ENCODE measurements at places on chromosomes 12 and 14.

- no peak for DNase-seq
Observed at GRCh38 chr12:120257041-120257821, 8.3 kb downstream of the PXN start.

GRCh38 chr14:67652189-67652588 lies 22.2 kb downstream of the VTI1B start:
- no peak for DNase-seq

DNA sequence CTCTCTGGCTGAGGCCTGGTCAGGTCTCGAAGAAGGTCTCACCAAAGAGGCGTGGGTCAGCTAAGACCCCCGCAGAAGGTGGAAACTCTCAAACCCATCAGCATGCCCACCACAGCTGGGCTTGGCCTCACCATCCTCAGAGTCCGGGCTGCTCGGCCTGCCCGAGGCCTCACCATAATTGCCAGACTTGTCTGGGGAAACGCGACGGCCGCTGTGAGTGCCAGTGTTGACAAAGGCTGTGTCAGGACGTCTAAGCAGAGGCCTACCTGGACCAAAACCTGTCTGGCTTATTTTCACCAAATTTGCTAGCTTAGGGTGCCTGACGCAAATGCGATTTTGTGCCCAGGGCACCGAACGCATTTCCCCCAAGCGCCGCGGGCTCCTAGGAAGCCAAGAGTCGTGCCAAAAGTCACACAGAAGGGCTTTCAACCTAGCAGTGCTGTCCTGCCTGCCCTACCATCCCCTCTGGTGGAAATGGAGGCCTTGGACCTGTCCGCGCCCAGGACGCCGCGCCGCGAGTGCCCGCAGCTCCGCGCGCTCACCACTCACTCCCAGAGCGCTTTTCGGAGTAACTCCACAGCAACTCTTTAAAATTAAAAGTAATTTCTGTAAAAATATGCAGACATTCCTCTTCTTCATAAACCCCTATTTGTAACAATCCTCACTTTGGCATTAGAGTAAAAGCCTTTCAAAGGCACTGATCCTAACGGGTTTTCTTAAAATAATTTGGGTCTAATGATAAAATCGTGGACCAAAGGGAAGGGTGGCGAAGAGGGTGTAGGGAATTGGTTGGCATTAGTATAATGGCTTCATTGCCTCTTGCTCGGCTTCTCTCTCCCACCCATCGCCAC lies 1.2 kb upstream of the ALX1 start:
- DNase-seq: no peak

- DNase-seq: no peak
Observed at GRCh38 chr12:17137396-17137795, 531.4 kb upstream of the LMO3 start.

DNA sequence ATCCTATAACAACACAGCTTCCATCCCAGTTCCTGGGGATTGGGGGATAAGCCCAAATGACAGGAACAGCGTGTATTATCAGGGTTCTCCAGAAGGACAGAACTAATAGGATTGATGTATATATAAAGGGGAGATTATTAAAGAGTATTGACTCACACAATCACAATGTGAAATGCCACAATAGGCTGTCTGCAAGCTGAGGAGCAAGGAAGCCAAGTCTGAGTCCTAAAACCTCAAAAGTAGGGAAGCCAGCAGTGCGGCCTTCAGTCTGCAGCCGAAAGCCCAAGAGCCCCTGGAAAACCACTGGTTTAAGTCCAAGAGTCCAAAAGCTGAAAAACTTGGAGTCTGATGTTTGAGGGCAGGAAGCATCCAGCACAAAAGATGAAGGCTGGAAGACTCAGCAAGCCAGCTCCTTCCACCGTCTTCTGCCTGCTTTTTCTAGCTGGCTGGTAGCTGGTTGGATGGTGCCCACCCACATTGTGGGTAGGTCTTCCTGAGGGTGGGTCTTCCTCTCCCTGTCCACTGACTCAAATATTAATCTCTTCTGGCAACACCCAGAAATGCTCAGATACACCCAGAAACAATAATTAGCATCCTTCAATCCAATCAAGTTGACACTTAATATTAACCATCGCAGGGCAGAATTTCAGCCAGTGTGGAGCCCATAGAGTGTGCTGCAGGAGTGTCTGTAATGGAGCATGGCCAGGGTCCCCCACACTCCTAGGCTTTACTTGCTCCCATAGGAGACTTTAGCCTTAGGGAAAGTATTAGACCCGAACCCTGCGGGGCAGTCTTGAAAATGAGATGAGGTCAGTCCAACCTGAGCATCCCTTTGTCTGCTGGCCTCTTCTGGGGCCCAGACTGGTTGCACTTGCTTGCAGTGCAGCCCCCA lies 111.1 kb downstream of the SINHCAF start:
- DNase-seq: no peak

DNA sequence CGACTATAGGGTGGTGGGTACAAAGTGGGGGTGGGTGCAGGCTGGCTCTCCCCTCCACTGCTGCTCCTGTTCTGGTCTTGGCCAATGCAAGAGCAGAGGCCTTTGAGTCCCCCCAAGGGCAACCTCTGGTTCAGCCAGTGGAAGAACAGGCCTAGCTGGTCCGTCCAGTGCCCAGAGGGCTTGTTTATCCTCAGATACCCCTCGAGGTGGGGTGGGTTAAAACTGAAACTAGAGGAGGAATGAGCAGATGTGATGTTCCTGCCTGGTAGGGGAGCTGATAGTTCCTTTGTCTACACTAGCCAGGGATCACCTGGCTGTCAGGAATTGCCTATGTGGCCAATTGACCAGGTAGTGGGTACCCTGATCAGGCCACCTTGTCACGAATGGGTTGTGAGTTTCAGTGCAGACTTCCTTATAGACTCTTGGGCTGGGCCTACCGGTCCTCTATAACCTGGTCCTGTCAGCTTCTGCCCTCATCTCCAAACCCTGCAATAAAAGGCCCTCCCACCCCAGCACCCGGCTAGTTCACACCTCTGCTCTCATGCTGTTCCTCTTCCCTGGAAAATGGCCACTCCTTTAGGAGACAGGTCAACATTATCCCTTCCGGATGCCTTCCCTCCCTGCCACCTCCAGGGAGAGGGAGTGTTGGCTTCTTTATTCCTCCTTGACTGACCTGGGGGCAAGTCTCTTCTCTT lies 10.7 kb upstream of the HSP90AA1 start:
- DNase-seq: no peak

DNA sequence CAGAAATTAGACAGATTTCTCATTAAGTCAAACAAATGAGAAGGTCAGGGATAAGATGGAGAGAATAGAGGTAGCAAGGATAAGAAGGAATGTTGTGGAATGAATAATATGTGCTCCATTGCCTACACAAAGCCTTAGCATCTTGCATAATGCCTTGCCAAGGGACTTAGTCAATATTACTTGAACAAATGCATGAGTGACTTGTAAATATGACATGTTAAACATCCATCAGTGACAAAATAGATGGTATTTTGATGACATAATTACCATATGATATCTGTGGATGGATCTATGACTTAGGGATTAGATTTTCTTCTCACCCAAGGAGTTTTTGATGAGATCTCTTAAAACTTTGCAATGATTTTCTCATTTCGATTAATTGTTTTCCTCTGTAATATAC lies 194.1 kb upstream of the RASSF8 start:
- no peak for DNase-seq

GRCh38 chr12:114681116-114681871 lies 2.7 kb downstream of the TBX3 start:
- DNase-seq: no peak

DNA sequence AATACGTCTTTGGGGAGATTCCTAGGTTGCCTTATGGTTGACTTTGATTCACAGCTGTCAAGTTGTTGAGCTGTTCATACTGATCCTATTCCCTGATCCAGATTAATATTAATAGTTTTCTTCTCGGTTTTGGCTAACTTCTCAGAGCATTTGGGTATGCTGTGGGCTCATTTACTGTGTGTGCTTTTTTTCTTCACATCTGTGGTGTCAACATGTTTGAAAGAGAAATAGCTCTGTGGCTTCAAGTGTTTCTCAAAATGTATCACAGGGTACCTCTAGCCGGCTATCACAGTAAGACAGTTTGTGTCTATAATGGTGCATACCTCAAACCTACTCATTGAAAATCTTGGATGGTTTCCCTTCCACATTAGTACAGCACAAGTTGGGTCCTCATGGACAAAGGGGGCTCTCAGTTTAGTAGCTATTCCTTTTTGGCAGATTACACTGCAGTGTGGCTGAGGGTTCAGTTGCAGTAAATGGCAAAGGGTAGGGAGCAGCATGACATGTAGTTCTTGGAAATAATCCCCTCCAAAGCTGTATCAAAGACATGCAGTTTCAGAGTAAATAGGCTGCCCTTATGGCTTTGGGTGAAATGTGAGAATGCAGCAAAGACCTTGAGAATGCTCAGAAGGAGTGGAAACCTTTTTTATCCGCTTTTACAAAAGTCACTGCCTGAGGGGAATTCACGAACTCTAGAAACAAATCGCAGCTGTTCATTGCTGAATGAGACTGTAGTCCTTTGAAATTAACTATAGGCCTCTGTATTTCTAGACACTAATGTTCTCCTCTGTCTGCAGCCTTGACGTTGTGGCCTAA lies 102.4 kb upstream of the ATF1 start:
- no peak for DNase-seq

DNA sequence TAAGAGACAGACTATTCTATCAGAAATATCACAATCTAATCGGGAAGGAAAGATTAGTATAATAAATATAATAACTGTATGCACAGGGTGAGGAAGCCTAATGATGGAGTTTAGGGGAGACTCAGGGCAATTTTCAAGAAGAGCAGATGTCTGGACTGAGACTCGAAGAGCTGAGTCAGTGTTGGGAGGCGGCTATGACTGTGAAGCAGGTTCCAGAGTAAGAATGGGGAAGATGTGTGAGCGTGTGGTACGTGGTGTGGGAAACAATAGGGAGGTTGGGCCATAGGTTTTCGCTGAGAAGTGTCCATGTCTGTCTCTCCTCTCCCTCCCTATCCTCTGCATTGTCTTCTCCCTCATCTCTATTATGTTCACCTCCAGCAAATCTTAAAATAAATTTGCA lies 85.6 kb downstream of the LMO3 start:
- DNase-seq: no peak

- DNase-seq: no peak
Observed at GRCh38 chr12:121892673-121893561, 4.3 kb downstream of the PSMD9 start.

GRCh38 chr12:44812062-44812461 lies 64.1 kb downstream of the NELL2 start:
- DNase-seq: no peak

DNA sequence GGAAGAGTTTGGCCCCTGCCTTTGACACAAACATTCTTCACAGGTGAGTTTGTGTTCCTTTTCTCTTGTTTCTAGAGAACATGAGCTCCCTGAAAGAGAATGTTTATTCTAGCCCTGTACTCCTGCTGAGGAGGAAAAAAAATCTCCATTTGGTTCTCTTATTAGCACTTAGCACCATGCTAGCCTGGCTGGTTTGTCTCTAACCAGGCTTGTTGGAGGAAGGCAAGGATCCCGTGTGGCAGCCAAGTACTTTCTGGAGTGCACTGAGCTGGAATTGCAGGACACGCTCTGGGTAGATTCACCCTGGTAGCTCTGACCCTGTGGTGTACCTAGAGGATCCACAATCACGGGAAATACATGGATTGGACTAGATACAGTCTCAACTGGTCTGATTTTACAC lies 41.9 kb downstream of the KCNA1 start:
- no peak for DNase-seq

DNA sequence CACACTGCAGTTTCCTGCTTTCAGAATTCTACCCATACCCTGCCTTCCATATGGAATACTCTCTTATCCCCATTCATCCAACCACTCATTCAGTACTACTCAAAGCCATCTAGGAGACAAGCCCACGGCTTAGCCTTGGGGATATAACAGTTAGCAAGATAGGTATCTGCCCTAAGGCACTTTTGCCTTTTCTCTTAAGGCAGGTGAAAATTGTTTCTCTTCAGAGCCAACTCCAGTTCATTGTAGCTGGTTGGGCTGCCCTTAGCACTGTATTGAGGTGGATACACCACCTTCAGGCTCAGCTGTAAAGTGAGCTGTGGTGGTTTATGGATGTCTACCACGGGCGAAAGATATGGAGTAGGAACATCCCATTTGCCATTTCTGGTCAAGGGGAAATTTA lies 729.7 kb upstream of the TBX3 start:
- no peak for DNase-seq

- no peak for DNase-seq
Observed at GRCh38 chr12:103308396-103308795, 187.4 kb downstream of the C12orf42 start.

- no peak for DNase-seq
Observed at GRCh38 chr12:117563007-117563406, 201.6 kb upstream of the NOS1 start.

DNA sequence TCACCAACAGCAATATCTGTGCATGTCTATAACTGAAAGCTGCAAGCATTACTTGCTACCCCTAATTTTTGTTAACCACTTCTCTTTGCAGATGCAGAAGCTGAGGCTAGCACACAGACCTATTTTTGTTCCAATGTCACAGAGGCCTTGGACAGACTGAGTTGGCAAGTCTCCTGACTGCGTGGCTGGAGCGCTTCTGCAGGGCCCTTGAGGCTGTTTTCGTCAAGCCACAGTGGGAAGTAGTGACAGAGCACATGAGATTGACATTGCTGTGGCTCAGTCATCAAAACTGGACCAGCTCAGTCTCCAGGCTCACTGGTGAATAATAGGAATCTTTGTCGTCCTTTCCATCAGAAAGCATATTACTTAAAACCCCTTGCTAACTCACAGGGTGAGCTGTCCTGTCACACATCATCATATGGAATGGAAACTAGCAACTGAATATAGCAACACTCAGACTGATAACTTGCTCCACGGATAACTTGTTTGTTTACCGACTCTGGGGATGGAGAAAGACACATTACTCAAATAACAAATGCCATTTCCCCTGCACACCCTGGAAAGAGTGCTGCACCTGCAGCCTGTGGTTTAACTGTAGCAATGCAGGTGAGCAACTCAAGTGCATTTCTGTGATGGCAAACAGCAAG lies 43.6 kb upstream of the DDX11 start:
- no peak for DNase-seq

GRCh38 chr12:40942326-40942725 lies 245.8 kb upstream of the PDZRN4 start:
- no peak for DNase-seq

DNA sequence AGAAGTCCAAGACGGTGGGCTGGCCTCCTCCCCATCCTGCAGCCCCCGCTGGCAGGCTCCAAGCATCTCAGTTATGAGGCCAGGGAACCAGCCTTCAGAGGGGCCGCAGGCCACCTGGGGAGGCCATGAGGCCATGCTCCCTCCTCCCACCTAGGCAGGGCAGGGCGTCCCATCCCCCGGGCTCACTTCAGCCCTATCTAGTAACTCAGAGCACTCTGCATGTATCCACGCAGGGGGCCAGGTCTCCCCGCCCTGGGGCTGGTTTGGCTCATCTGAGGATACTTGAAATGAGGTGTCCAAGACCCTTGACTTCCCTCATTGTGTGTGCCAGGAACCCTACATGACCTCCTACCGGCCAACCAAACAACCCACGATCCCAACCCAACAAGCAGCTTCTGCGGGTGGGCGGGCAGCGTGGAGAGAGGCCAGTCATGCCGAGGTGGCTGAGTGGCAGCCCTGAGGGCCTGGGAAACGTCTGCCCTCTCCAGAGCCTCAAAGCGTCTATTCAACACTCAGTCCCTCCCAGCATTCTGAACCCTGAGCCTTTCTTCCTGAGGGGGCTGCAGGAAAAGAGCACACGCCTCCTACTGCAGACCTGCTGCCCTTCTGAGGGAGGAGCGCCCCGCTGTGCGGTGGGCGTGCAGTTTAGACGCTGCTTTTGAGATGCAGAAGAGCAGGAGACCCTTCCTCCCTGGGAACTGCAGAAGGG lies 16.8 kb downstream of the ISCA2 start:
- no peak for DNase-seq

- DNase-seq: no peak
Observed at GRCh38 chr12:43105426-43105981, 446.5 kb downstream of the ADAMTS20 start.

Data from DMS 273 treated with DMSO at 0.1 percent for 48 hours (cell line).